SJCRH30 (cell line): ENCODE measurements at places on chromosomes 5 and 9.
A peak's percentile ranks its signal among the peaks of the same experiment; 100 is the strongest.

GRCh38 chr5:142086229-142086628, 22.4 kb upstream of the NDFIP1 start:
- H3K27me3 ChIP-seq, result no peaks in the 10 kb centered on the region; the same call in none of the 2 replicates
- DNase-seq, result no peak
- H3K4me3 ChIP-seq, result no peak overlapping the region
- no peaks in the 10 kb centered on the region for H3K36me3 ChIP-seq
- H3K27ac ChIP-seq, result no peak overlapping the region

DNA sequence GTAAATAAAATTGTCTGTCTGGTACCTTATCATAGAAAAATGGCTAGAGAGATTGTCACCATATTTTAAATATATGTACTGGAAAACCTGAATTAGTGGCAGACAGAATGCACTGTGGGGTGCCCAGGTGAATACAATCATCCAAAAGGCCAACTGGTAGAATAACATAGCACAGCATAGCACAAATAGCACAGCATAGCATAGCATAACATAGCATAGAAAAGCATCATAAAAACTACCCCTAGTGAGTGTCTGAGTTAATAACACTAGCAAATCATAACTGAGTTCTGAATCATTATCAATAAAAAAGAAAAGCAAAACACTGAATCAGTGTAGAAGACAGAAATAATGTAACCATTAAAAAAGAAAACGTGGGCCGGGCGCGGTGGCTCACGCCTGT, 102.3 kb downstream of the KIAA0825 start:
- no peaks in the 10 kb centered on the region for H3K27me3 ChIP-seq
- DNase-seq, result no peak
- H3K27ac ChIP-seq, result no peak overlapping the region
- no peak overlapping the region for H3K4me3 ChIP-seq

- H3K4me1 ChIP-seq, result peaks cover 12% of the 10 kb centered on the region
- H3K36me3 ChIP-seq, result no peaks in the 10 kb centered on the region
- H3K27ac ChIP-seq, result no peak overlapping the region
- no peak overlapping the region for H3K4me3 ChIP-seq
Measured at GRCh38 chr5:172918421-172919371, 40.5 kb upstream of the RPL26L1 start.

- H3K4me3 ChIP-seq, result no peak overlapping the region
- no peaks in the 10 kb centered on the region for H3K27me3 ChIP-seq
Measured at GRCh38 chr9:86652736-86653135, 294.6 kb downstream of the GAS1 start.

DNA sequence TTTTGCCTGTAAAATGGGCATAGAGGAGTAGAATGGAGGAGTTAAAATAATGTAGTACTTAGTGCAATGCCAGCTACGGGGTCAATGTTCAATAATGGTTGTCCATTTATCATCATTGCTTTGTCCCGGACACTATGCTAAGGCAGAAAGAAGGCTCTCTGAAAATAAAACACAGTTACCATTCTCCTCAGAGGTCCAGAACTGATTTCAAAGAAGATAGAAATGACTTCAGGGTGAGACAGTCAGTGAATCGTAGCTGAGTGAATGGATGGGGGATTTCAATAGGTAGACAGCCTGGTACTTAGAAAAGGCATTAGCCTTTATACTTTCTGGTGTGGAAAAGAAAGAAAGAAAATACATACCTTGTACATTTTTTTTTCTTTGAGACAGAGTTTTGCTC, 1.2 kb upstream of the AK3 start:
- no peaks in the 10 kb centered on the region for H3K4me1 ChIP-seq
- H3K27me3 ChIP-seq, result no peaks in the 10 kb centered on the region
- H3K36me3 ChIP-seq, result no peaks in the 10 kb centered on the region
- DNase-seq, result no peak

GRCh38 chr5:179377421-179378115, 32.3 kb upstream of the ADAMTS2 start:
- no peak overlapping the region for H3K4me3 ChIP-seq
- DNase-seq, result no peak
- H3K36me3 ChIP-seq, result no peaks in the 10 kb centered on the region

DNA sequence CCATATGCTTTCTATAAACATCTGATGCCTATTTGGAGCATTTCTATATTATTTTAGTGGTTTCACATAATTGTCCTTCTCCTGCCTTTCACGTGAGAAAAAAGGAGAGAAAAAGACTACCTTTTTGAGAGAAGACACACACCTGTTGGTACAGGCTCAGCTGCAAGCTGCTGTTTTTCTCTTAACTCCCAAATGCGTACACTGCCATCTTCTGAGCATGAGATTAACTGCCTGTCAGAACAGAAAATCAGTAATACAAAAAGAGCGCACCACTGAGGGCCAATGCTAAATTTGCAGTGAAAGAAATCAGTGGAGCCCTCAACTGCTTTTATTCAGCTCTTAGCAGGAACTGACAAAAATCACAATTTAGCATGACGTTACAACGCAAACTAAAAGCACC, 54.9 kb downstream of the WDR41 start:
- no peaks in the 10 kb centered on the region for H3K4me1 ChIP-seq
- no peak overlapping the region for H3K4me3 ChIP-seq
- no peak for DNase-seq
- no peaks in the 10 kb centered on the region for H3K27me3 ChIP-seq
- peaks cover 21% of the 10 kb centered on the region for H3K36me3 ChIP-seq
- H3K27ac ChIP-seq, result no peak overlapping the region

- peaks cover 38% of the 10 kb centered on the region for H3K27me3 ChIP-seq
- H3K4me1 ChIP-seq, result peaks cover 68% of the 10 kb centered on the region
- H3K4me3 ChIP-seq, result peak overlapping the region; percentile 11
- no peak overlapping the region for H3K27ac ChIP-seq
Measured at GRCh38 chr9:137168573-137168903, 1.3 kb downstream of the LRRC26 start.

GRCh38 chr5:73565969-73566547, 515 bp downstream of the UTP15 start:
- H3K27ac ChIP-seq, result peak overlapping the region; percentile 68
- peak overlapping the region; percentile 91 for H3K4me3 ChIP-seq
- no peaks in the 10 kb centered on the region for H3K27me3 ChIP-seq
- DNase-seq, result no peak
- peaks cover 24% of the 10 kb centered on the region for H3K36me3 ChIP-seq
- H3K4me1 ChIP-seq, result peaks cover 3% of the 10 kb centered on the region; the same call in 1 of the 2 replicates

DNA sequence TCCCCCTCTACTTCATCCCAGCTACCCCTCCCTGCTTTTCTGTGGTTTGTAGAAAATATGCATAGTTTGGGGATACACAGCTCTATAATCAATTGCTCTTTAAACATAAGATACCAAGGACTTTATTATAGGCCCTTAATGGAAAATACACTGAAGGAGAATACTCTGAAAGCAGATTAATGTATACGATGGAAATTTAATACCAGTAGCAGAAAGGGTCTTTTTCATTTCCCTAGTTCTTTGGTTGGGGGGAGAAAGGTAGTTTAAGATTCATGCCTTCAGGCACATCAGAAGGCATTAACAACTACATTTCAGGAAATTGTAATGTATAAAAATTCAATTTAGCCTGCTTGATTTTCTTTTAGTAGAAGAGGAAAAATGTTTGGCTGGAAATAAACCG, 452.9 kb upstream of the ZNF608 start:
- H3K36me3 ChIP-seq, result no peaks in the 10 kb centered on the region
- H3K4me1 ChIP-seq, result peaks cover 17% of the 10 kb centered on the region
- DNase-seq, result no peak

DNA sequence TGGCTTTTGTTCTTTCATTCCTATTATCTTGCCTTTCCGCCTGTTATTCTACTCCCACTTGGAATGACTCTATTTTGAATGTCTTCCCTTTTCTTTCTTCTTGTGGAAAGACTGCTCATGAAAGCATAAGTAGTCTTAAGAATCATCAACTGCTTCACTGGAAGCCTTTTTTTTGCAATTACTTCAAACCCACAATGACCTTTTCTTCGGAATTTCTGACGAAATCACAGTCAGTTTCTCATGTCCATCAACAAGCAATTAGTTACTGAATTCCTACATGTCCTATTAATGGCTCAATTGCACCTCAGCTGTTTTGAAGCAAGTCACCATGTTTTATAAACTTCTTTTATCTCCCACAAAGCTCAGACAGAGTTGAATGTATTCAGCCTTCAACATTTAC, 196.2 kb downstream of the TARS1 start:
- DNase-seq, result no peak
- H3K27ac ChIP-seq, result no peak overlapping the region
- H3K27me3 ChIP-seq, result no peaks in the 10 kb centered on the region
- no peak overlapping the region for H3K4me3 ChIP-seq
- peaks cover 8% of the 10 kb centered on the region; the same call in 1 of the 2 replicates for H3K36me3 ChIP-seq

DNA sequence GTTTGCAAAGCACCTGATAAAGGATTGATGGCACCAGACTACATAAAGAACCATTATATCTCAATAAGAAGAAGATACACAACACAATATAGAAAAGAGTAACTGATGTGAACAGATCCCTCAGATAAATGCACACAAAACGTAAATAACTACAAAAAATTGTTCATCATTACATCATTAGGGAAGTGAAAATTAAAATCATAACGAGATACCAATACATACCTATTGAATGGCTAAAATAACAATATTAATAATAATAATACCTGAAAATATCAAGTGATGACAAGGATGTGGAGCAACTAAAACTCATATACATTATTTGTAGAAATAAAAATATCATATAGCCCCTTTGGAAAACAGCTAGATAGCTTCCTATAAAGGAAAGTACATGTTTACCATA, 469.5 kb downstream of the DMRTA1 start:
- H3K27me3 ChIP-seq, result no peaks in the 10 kb centered on the region
- no peak overlapping the region for H3K4me3 ChIP-seq
- no peaks in the 10 kb centered on the region for H3K36me3 ChIP-seq

DNA sequence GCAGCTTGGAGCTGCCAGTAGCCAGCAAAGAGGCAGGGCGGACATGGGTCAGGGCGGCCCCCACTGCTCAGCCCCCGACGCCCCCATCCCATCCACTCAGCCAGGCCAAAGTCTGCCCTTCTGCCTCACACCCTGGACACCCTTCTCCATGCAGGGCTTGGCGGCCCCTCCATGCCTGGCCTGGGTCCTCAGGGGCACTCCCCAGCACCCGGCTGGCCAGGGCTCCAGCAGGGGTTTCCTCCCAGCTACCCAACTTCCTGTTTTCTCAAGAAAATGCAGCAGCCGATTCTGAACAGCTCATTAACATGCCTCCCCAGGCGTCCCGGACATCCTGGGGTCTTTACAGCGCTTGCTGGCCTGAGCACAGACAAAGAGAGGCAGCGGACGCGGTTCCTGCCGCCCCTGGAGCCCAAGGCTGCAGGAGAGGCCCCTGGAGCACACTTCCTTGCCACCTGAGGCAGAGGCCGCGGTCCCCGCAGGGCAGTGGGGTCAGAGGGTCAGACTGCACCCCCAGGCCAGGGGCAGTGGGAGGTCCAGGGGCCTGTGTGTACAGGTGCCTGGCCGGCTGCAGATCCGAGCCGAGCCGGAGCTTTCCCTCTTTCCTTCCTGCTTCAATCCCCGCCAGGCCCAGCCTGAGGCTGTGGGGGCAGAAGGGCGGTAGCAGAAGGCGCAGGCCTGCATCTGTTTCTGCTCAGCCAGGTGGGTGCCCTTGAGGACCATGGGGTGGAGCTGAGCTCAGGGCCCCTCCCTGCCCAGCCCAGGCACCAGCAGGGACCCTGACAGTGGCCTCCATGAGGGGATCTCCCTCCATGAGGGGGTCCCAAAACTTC, 18.7 kb upstream of the NRARP start:
- H3K4me1 ChIP-seq, result no peaks in the 10 kb centered on the region
- DNase-seq, result no peak
- H3K27ac ChIP-seq, result no peak overlapping the region
- no peaks in the 10 kb centered on the region for H3K36me3 ChIP-seq
- no peak overlapping the region for H3K4me3 ChIP-seq

GRCh38 chr9:18393340-18394130, 80.4 kb upstream of the ADAMTSL1 start:
- DNase-seq, result peak; percentile 80
- no peaks in the 10 kb centered on the region for H3K36me3 ChIP-seq
- H3K27ac ChIP-seq, result peak overlapping the region; percentile 66
- no peak overlapping the region for H3K4me3 ChIP-seq
- peaks cover 17% of the 10 kb centered on the region for H3K4me1 ChIP-seq

DNA sequence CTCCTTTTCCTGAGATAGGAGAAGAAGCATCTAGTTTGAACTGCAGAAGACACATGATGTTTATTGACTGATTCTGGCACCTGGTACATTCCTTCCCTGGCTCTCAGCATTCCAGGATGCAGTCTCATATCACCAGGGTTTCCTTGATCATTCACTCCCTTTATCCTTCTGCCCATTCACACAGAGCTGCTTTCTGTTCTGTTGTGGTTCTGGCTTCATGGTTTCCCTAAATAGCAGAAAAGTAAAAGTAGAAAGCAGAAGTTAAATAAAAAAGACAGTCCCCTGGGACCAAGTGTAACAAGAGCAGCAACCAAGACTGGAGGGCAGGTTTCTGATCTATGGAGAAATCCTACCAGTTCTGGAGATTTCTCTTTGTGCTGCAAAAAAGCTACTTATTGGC, 3.2 kb downstream of the IFNA8 start:
- no peaks in the 10 kb centered on the region for H3K36me3 ChIP-seq
- no peaks in the 10 kb centered on the region; the same call in 1 of the 2 replicates for H3K27me3 ChIP-seq
- H3K4me1 ChIP-seq, result no peaks in the 10 kb centered on the region
- DNase-seq, result peak; percentile 5

DNA sequence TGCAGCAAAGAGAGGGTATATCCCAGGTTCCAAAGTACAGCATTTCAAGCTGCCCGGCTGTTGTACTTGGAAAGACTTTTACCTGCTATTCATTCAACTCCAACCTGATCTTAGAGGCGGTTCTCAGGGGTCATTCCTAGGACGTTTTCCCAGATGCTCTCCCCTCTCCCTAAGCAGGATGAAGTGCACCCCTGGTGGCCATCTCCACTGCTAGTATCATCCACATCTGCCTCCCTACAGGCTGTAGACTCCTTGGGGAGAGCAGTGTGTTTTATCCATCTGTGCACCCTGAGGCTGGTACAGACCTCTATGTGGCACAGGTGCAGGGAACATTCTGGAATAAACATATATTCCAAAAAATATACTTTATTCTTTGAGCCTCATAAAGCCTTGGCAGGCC, 56.8 kb downstream of the PTPN3 start:
- no peak overlapping the region for H3K27ac ChIP-seq
- H3K36me3 ChIP-seq, result no peaks in the 10 kb centered on the region; the same call in 1 of the 2 replicates
- DNase-seq, result no peak
- H3K4me3 ChIP-seq, result no peak overlapping the region

GRCh38 chr9:114936581-114936980, 6.2 kb upstream of the TNFSF8 start:
- H3K36me3 ChIP-seq, result no peaks in the 10 kb centered on the region
- H3K4me3 ChIP-seq, result no peak overlapping the region
- no peak overlapping the region for H3K27ac ChIP-seq
- DNase-seq, result no peak
- no peaks in the 10 kb centered on the region for H3K4me1 ChIP-seq
